ENCODE measurements at places on chromosomes 6 and 20.

DNA sequence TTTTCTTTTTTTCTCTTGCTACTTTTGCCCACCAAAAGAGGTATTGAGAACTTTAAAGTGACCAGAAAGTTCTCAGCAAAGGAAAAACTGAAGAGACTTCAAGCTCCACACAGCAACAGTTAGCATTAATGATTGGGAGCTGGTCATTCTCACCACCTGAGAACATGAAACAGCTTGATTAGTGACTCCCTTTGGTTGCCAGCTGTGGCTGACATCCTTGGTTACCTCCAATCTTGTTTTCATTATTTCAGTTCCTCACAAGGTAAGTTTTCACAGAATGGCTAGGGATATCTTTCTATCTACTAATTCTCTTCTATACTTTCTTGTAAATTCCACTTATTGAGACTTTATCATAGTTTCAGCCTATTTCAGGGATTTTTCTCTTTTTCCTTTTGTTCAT lies 427.9 kb downstream of the QKI start:
- DNase-seq, result no peak

- DNase-seq, result no peak
Observed at GRCh38 chr6:1267057-1267732, 44.7 kb upstream of the FOXQ1 start.

DNA sequence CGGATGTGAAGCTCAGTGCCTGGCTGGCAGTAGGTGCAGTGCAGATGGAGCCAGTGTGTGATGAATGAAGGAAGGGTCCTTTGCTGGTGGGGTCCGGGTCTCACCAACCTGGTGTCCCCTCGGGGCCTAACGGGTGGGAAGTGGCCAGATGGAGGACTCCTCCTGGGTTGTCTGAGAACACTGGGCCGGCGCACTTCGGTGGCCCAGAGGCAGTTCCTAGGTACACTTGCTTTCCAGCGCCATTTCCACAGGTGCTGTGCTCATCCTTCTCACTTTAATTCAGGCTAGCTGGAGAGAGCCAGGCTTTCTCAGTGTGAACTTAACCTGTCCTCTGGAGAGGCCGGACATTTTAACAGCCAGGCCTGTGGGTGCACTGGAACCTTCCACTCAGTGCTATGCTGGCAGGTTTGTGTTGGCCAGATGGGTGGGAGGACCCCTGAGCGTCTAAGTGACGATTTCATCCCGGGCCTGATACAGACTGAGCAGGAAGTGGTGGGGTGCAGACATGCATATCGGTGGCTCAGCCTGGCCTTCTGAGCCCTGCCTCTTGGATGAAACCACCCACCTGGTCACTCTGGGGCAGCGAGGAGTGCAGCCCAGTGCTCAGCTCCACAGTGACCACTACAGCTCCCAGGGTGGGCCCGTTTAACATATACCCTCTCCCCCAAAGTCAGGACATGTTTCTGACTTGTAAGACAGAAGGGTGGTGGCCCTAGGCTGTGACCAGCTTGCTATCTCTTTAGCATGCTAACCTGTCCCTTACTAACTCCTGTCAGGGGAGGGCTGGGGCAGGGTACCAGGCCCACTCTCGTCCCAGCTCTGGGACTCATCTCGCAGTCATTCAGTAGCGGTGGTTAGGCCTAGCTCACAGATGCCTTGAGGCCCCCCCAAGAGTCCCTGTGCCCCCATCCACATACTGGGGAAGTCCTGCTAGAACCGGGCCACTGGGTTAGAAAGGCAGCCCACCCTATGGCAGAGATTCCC lies 8.2 kb upstream of the PYGB start:
- no peak for DNase-seq

DNA sequence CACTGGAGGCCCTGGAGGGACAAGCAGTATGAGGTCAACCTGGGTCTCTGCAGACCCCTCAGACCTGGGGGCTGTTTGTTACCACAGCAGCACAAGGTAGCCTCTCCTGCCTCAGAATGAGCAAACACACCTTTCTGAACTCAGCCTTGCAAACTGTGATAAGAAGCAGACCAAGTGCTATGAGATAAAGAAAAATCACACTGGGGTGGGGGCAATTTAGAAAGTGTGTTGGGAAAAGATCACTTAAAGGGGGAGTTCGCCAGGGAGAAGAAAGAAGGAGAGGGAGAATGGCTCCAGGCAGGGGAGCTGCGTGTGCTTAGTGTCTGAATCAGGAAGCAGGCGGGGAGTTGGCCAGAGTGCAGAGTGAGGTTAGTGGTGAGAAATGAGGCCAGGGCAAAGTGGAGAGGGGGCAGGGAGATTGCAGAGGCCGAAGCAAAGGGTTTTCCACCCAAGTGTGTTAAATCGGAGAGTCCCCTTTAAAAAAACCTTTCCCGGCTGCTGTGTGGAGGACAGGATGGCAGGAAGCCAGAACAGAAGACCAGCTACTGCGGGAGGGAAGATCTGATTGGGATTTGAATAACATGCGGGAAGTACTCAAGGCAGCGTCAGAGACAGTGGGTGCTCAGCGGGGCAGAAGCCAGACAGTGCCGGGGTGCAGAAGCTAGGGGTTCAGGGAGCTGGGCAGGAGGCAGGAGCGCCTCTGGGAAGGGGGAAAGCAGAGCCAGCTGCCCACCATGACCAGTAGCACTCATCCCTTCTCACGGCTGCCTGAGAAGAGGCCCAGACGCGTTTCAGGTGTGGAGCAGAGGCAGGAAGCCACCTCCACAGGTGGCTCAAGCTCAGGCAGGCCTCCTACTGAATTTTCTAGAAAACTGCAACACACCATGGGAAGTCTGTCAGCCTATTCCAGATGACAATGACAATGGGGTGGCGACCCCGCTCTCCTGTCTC lies 9.0 kb downstream of the ADA start:
- peak; percentile 53 for DNase-seq

GRCh38 chr6:56842686-56843475 lies 112.0 kb upstream of the BEND6 start:
- DNase-seq, result no peak

GRCh38 chr6:99282479-99283062 lies 66.9 kb downstream of the FAXC start:
- DNase-seq, result no peak

- DNase-seq, result no peak
Observed at GRCh38 chr6:8110117-8110721, 7.9 kb upstream of the EEF1E1 start.

DNA sequence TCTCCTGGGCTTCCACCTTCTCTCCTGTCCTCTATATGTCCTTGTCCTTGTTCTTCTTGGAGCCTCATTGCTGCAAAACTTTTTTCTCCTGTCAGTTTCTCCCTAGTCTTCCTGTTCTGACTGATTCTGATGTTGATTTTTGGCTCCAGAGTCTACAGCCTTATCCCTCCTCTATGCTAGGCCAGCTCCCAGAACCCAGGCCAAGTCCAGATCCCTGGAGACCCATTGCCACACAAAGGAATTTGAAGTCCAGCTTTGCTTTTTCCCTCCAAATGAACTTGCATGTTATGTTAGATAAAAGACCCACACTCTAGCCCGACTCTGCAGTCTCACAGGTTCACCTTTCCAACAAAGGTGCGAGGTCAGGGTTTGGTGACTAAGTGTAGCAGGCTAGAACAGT lies 203.1 kb downstream of the FNDC1 start:
- DNase-seq, result no peak

GRCh38 chr6:101758368-101758767 lies 364.9 kb downstream of the GRIK2 start:
- DNase-seq, result no peak

GRCh38 chr6:89270951-89271721 lies 44.0 kb downstream of the GABRR2 start:
- DNase-seq, result no peak

DNA sequence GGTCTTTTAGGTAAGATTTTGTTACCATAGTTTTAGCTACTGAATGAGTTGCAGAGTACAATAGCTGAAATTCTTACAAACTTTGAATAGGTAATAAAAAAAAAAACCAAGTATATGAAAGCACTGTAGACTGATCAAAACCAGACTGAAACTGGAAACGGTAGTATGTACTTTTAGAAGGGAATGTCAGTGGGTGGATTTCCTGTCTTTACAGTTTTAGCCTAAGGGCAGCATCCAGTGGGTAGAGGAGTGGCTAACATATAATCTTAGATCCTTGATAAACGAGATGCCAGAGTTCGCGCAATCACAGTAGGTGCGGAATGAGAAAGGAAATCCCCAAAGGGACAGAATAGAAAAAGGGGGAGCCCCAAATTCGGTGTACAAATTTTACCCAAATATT lies 385.9 kb upstream of the RUNX2 start:
- no peak for DNase-seq

- no peak for DNase-seq
Observed at GRCh38 chr6:37821446-37821845, 1.9 kb downstream of the ZFAND3 start.

DNA sequence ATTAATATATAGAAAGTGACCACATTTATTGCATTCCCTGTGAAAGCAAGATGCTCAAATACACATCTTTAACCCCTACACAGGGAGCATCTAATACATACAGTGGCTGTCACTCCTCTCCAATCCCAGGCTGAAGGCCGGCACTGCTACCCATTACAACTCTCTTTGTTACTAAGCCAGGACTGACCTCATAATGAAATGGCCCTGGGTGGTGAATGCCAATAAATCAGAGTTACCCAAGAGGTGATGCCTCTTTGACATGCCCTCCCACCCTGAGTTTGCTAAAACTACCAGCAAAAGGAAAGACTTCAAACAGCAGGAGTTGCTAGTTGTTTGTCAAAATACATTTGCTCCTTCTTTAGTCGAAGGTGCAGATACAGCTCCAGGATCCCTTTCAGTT lies 214.2 kb downstream of the FOXA2 start:
- no peak for DNase-seq

DNA sequence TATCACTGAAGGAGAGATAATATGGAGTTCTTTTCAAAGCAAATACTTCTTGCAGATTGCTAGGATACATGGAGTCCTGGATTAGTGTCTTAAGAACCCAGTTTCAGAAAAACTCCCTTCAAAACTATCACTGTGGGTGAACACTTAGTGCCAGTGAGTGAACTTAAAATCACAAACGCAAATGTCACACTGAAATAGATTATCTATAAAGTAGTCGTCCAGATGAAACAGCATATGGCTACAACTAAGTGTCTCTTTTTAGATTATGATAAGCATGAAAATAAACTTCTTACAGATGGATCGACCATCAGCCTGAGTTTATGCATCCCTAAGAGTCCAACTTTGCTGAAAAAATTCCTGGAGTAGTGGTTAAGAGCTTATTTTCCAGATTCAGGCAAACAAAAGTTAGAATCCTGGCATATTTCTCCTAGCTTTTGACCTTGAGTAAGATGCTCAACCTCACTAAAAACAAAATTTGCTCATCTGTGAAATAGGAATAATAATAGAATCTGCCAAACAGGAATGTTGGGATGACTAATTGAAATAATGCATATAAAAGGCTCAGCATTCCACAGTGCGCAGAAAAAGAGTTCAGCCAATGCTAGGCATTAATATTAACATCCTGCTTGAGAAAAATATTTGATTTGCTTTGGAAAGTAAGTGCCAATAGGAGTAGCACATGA lies 70.4 kb downstream of the DOK5 start:
- no peak for DNase-seq

- no peak for DNase-seq
Observed at GRCh38 chr6:97958134-97958533, 675.1 kb upstream of the MMS22L start.

Data from CD4-positive, alpha-beta T cell treated with Interleukin-10 for 1 hour (primary cell).